NCI-H1436 treated with DMSO at 0.1 percent for 48 hours (cell line): ENCODE measurements at places on chromosomes 13 and 19.

DNA sequence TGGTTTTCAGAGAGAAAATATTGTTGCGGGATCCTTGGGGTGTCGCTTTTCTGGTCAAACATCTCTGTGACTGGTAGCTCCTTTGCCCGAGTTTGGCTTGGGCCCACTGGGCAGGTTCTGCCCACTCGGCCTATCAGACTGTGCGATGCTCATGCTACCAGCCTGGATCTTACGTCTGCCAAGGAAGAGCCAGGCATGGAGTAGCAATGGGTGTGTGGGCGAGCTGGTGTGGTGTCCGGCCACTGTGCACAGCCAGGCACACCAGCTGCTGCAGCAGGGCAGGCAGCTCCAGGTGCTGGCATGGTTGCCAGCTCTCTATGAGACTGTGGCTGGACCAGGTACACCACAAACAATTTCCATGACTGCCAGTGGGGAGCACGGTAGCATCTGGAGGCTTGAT lies 1351.8 kb upstream of the PCDH20 start:
- no peak for DNase-seq

DNA sequence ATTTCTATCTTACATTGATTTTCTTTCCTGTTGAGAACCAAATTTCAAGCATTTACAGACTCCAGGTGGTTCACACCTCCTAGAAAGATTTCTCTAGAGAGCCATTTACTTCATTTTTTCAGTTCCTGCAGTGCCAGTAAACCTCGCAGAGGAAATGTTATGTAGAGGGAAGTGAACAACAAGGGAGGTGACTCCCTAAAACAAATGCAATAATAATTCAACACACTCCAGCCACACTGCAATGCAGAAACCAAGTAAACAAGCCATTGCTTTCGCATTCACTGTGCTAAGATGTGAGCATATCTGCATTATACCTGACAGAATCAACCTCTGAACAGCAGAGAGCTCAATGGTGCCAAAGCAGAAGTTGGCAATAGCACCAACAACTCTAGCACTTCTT lies 215.1 kb downstream of the RBM26 start:
- no peak for DNase-seq

DNA sequence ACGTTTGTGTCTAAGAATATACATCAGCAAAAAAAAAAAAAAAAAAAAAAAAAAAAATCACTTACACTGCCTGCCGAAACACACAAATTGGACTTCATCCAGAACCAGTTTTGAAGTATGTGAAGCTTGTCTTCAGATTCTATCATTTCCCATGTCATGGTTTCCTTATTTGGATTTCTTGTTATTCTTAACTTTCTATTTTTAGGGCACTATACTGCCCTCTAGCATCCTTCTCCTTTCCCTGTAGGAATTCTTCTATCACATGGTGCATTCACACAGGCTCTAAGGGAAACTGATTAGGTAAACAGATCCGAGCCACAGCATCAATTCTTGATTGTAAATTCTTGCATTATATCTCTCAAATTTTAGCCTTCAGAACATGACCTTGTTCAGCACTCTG lies 1507.5 kb downstream of the OLFM4 start:
- no peak for DNase-seq

DNA sequence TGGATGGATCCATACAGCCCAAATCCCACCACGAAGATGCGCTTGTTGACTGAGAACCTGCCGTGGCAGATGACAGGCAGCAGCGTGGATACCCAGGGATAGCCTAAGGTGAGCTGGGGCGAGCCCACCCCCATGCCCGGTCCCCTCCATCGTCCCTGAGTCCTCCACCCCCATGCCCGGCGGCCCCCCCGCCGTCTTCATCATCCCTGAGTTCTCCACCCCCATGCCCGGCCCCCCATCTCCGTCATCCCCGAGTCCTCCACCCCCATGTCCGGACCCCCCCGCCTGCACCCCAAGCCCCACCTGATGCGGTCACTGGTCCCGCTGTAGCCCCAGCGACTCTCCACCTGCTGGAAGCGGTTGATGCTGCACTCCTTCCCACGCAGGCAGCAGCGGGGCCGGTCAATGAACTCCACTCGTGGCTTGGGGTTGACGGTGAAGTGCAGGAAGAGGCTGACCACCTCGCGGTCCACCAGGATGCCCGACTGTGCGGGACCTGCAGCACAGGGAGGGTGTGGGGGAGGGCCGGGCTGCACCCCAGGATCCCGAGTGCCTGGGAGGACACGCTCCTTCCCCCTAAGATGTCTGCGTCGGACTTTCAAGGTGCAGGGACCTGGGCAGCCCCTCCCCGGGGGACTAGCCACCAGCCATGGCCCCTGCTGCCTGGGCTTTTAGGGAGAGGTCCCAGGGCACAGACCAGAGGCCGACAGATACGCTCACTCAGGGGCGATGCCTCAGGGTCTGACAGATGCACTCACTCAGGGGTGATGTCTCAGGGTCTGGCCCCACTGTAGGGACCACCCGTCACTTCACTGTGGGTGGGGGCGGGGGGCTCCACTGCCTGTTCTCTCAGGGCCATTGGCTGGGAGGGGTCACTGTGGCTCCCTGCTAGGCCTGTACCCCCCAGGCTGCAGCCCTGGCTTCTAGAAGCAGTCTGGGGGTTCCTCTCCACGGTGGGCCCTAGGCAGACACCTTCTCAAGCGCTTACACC lies 28.0 kb downstream of the BTBD2 start:
- no peak for DNase-seq

DNA sequence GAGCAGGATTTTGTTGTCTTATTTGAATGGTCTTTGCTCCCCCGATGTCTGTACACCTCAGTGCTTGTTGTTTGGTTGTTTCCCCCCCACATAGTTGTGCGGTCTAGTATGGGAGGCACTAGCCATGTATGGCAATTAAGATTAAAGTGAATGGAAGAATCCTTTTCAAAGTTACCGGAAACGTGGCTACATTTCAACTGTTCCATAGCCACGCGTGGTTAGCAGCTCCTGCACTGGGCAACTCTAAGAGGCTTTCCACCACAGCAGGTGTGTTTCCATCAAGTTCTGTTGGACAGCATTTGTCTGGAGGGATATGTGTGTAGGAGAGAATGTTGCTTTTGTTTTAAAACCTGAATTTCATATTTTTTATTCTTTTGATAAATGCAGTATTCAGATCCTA lies 247.3 kb downstream of the GGACT start:
- no peak for DNase-seq
